ENCODE measurements at places on chromosomes 4 and X.

- DNase-seq = no peak
These were observed 63.3 kb downstream of the CCSER1 start for GRCh38 chr4:90190525-90190924.

GRCh38 chrX:77937291-77937690 is 26.8 kb downstream of the ATP7A start:
- DNase-seq = no peak

DNA sequence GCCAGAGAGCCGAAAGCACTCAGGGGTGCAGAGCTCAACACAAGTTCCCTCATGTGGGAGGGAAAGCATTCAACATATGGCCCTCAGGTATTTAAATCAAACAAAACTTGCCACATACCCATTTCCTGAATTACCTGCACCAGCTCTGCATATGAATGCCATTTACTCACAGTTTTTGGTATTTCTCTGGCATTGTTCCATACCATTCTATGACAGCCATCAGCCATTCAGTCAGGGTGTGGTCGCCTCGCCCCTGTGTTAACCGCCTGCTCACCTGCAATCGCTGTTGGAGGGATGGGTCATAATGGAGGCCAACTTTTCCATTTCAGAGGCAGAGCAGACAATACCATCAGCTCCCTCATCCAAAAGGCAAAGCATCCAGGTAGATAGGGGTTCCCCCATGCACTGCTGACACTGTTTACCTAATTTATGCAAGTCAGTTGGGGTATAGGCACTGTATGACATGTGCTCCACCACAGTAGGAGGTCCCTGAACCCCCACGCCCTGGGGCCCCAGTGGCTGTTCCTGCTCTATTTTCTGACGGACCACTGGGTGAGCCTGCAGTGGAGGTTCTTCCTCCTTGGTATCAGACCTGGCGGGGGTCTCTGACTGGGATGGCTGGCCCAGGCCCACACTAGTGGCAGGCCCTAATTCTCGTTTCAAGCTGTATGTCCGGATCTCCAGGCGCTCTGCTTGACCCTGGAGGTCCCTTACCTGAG is 227.1 kb downstream of the ADGRL3 start:
- DNase-seq = no peak

- DNase-seq = no peak
These were observed 32.7 kb downstream of the SMARCAD1 start for GRCh38 chr4:94240384-94240783.

GRCh38 chr4:26325191-26325590 is 4.4 kb downstream of the RBPJ start:
- peak; percentile 32 for DNase-seq

DNA sequence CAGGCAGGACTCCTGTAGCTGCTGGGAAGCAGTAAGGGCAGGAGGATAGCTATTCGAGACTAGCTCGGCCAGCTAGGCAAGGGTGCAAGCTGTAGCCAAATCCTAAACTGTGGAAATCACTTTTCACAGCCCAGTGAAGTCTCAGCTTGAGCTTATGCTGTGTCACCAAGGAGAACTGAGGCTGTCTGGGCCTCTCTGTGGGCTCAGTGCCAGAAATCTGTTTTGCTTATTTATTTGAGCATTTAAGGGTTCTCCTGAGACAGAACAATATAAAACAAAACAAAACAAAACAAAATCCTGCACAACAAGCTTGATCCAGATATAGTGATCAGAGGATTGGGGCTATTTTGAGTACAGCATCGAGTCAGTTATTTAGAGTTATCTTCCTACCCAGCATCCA is 97.5 kb downstream of the FANCB start:
- no peak for DNase-seq

DNA sequence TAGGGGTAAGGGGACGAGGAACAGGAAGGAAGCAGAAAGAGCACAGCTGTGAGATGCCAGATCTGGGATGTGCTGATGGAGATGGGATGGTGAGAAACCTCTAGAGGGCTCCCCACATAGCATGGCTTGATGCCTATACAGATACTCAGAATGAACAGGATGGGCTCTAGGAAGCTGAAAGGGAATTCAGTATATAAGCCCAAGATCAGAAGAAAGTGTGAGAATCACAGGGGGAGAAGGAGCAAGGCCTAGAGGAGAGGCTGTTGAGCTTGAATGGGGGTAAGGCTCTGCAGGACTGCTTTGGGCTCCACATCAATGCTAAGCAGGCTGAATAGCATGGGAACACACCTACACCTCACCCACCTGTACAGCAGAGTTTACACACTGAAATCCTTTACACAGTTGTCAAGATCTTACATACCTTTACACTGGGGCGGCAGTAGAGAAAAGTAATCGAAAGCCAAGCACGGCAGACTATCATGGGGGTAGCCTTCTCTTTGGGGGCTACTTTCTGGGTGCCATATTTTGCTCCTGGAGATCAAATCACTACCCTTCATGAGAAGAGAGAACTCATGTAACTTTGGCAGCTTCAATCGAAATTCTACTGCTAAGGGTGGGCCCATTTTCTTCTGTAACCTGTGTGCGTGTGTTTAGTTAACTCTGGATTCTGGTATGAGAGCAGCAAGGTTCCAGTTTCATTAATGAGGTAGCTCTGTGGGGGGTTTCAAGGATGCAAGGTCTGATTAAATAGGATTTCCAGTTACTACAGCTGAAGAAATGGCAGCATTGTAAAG is 30.6 kb downstream of the HOPX start:
- no peak for DNase-seq

DNA sequence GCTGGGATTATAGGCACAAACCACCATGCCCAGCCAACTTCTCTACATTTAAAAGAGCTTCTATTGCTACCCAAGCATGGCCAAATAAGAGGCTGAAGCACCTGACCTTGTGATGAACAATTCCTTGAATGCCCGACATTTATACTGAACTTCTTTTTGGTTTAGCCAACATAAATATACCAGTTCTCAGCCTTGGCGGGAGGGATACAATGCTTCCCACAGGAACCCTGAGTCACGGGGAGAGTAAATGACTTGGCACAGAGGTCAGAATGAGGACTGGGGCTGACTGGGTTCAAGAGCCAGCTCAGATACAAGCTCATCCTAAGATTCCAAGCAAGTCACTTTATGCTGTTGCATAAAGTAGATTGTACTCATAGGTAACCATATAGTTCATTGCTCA is 6.1 kb downstream of the HOPX start:
- DNase-seq = no peak
